ENCODE measurements at places on chromosomes 16 and 17.

GRCh38 chr16:23608194-23608593, 12.1 kb upstream of the NDUFAB1 start:
- DNase-seq = no peak

- DNase-seq = no peak
Measured at GRCh38 chr17:9878356-9878755, 26.7 kb downstream of the RCVRN start.

- no peak for DNase-seq
Measured at GRCh38 chr17:43020030-43020621, 2.1 kb downstream of the VAT1 start.

DNA sequence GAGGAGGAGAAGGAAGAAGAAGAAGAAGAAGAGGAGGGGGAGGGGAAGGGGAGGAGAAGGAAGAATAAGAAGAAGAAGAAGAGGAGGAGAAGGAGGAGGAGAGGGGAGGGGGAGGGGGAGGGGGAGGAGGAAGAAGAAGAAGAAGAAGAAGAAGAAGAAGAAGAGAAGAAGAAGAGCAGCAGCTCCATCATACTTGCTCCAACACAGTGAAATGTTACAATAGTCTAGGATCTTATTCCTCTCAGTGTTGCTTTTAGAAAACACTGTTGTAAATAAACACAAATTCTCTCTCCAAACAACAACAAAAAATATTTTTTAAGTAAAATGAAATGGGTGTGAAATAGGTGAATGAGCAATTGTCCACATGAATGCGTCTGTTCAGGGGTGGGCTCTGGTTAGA, 126.6 kb upstream of the KCNJ16 start:
- no peak for DNase-seq

DNA sequence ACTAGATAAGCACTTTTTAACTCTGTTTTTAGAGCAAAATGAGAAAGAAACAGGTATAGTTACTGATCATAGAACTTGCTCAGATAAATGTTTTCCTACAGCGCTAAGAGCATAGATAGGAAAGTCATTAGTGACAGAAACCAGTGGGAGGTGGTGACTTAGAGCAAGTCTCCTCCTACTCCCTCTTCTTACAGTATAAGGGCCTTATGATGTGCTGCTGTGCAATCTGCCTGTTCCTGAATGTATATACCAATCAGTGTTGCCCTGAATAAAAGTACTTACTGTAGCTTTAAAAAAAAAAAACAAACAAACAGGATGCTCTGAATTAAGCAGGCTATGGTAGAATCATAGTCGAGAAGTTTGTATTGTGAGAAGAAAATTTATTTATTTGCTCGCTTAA, 23.3 kb upstream of the RASL10B start:
- DNase-seq = no peak

DNA sequence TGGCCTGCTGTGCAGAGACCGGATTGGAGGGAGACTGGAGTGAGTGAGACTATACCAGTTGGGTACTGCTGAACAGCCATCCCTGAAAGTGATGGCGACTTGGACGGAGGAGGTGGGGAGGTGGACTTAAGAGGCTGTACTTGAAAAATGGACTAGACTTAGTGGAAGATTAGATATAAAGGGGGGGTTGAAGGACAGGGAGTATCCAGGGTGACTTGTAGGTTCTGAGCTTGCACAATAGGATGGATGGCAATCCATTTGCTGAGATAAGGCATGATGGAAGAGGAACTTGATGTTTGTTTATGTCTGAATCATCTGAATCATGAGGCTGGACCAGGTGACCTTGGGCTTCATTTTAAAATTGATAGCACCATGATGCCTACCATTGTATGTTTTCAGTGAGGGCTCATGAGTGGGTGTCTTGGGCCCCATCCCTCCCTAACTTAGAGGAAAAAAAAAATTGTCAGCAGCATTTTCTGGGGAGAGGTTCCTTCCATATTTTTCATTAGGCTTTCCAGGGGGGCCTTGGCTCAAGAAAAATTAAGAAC, 41.2 kb downstream of the PRKCA start:
- no peak for DNase-seq

GRCh38 chr17:17087424-17088015, 45.3 kb downstream of the MPRIP start:
- no peak for DNase-seq

- DNase-seq = no peak
Measured at GRCh38 chr16:54143410-54143809, 143.2 kb downstream of the IRX3 start.

GRCh38 chr17:7750321-7750821, 32.8 kb downstream of the DNAH2 start:
- no peak for DNase-seq

GRCh38 chr16:53809088-53809932, 105.4 kb downstream of the FTO start:
- DNase-seq = no peak
